ENCODE measurements at places on chromosomes 12 and 14.

DNA sequence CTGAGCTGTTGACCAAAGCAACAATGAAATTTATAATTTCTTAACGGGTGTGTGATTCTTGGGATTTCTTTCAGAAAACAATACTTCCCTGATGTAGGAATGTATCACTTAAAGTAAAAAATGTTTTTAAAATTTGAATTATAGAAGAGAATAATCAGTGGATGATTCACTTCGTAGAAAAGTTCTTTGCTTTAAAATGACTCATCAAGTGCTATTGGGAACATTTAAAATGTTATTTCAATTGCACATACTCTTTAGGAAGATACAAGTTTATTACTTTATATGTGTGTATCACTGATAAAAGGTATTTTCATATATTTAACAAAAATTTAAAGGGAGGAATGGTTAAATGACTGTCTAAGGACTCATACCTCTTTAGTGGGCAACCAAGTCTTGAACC is 155.3 kb downstream of the PDE3A start:
- no peak for DNase-seq

GRCh38 chr12:47975036-47975620 is 11.7 kb downstream of the TMEM106C start:
- DNase-seq, result no peak

DNA sequence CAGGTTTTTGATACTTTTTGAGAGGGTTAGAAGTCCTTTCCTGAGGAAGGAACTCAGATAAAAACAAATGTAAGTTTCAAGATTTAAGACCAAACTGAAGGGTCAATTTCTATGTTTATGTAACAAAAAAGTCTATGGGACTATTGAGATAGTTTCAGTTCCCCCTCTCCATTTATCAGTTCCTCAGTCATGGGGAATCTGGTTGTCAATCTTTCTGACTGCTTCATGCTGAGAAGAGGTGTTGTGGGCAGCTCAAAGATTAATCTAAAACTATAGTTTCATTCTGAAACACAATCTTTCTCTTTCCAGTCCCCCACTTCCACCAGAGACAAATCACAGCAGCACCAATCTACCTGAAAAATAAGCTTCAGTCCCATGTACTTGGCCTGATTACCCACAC is 93.7 kb downstream of the KCNMB4 start:
- no peak for DNase-seq

GRCh38 chr12:60394665-60395064 is 798.8 kb downstream of the SLC16A7 start:
- DNase-seq, result peak; percentile 33

- DNase-seq, result no peak
Observed at GRCh38 chr12:64450711-64451486, 1.0 kb upstream of the TBK1 start.

DNA sequence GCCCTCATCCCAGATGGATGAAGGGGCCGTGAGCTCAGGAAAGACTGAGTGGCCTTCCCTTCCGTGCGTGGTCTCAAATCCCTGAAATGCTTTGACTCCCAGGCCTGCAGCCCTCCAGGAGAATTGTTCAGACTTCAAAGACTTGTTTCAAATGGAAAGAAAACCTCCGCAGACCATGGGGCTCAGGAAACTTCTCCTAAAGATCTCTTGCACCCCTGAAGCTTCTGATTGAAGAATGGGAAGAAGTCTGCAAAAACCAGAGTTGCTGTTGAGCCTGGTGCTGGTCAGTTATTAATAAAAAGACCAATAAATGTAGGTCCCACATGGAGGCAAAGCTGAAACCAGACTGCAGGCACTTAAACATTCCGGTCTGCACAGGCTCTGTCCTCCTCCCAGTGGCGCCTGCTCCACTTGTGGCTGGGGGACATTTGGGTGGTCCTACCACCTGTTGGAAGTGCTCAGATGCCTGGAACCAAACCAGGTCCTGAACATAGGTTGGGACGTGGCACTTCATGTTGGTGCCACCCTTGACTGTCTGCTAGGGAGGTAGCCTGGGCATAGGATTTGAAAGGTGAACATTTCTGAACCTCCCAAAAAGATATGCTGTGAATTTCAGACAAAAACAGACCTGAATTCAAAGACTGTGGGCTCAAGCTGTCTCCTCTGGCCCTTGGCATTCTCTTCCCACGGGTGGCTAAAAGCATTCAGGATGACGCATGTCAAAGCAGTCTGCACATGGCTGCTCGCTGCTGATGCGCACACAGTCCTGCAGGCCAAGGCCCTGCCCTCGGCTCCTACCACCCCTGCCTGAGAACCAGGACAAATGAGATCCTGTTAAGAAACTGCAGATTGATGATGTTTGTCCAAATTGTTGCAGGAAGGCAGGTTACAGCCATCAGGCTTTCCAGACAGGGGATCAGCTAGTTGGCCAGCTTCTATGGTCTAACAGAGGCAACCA is 36.2 kb upstream of the MEG3 start:
- peak; percentile 1 for DNase-seq

- DNase-seq, result no peak
Observed at GRCh38 chr14:99075061-99075460, 196.9 kb downstream of the BCL11B start.

- DNase-seq, result no peak
Observed at GRCh38 chr12:124499190-124499753, 68.1 kb downstream of the NCOR2 start.

GRCh38 chr12:122381021-122381420 is 41.4 kb downstream of the CLIP1 start:
- no peak for DNase-seq

GRCh38 chr12:54286042-54287030 is 5.8 kb downstream of the HNRNPA1 start:
- DNase-seq, result no peak

GRCh38 chr14:19823178-19823577 is 19.6 kb downstream of the OR4N2 start:
- DNase-seq, result no peak
